ENCODE measurements at places on chromosomes 13 and 19.

DNA sequence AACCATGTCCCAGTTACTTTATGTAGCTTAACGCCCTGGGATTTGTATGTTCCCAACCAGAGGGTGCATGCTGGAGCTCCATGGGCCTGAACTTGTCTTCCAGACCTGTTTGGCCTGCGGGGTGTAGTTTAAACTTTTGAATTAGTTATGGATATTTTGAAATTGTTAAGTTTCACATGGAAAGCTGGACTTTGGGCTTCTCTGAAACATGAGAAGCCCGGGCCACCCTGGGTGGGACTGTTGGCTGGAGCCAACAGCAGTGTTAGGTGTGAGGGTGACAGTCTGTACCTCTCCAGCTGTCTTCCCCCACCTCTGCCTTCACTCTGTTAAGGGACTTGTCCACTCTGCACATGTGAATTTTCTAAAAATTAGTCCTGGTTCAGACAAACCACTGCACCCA is 1.6 kb downstream of the UBE2L5 start:
- no peak for DNase-seq

DNA sequence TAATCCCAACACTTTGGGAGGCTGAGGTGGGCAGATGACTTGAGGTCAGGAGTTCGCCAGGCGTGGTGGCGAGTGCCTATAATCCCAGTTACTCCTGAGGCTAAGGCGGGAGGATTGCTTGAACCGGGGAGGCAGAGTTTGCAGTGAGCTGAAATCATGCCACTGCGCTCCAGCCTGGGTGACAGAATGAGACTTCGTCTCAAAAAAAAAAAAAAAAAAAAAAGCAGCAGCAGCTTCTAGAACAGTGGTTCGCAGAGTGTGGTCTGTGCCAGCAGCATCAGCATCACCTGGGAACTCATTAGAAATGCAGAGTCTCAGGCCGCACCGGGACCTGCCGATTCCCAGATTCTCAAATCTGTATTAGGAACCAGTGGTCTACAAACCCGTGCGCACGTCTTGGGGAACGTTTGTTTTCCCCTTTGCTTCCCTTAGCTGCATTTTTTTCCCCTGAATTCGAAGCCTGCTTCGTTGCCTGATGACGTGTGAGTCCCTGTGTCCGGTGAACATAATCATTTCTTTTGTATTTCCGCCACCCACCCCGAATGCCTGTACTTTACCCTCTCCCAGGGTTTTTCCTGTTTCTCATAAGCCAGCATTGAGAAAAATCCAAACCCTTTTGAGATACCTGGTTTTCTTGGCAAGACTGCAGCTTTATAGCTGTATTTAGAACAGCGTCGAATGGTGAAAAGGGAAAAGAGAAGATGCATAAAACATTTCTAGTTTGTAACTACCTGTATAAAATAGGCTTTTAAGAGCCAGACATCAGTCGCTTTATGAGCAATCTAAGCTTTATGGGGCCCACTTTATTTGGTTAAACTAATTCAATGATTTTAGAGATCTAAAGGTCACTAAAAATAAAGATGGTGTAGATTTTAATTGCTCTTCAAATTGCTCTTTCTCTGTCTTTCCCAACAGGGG is 49.8 kb downstream of the BICRA start:
- no peak for DNase-seq

GRCh38 chr19:10907925-10908324 is 20.5 kb downstream of the YIPF2 start:
- no peak for DNase-seq

DNA sequence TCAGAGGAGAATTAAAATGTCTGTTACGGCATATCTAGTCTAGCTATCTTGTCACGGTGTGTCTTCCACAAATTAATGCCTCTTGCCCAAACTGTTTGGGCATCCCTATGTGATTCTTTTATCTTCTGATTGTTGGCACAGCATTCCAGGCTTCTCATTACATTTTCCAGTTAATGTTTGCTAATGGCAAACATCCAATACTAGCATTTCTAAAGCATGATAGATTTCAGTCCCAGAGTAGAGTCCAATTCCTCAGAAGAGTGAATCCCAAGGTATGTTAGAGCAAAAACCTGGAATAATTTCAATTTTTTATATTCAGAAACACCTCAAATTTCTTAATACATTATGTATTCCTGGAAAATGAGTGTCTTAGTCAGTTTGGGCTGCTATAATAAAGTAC is 684.5 kb upstream of the SLITRK1 start:
- DNase-seq = no peak

DNA sequence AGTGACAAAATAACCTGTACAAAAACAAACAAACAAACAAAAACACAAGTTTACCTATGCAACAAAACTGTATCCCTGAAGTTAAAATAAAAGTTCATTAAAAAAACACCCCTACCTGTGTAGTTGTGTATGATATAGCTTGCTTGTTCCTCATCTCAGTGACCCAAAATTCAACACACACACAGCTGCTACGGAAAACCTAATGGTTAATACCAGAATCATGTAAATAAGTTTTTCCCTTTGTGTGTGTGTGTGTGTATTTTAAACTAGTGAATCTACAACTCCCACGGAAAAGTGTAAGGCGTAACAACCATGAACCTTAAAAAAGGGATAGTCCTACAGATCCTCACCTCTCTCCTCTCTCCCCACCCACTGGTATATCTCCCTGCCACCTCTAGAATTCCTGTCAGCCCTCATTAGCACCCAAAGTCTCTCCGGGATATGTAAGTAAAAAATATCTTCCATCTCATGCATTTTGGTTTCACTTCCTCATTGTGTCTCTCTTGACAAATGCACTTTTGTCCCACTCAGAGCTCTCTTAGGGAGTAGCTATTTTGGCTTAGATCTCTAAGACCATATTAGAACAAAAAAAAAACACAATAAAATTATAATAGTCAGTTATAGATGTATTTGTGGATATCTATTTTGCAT is 2236.5 kb downstream of the PCDH9 start:
- DNase-seq = no peak

- DNase-seq = no peak
Observed at GRCh38 chr19:2385053-2385721, 25.1 kb downstream of the TMPRSS9 start.

DNA sequence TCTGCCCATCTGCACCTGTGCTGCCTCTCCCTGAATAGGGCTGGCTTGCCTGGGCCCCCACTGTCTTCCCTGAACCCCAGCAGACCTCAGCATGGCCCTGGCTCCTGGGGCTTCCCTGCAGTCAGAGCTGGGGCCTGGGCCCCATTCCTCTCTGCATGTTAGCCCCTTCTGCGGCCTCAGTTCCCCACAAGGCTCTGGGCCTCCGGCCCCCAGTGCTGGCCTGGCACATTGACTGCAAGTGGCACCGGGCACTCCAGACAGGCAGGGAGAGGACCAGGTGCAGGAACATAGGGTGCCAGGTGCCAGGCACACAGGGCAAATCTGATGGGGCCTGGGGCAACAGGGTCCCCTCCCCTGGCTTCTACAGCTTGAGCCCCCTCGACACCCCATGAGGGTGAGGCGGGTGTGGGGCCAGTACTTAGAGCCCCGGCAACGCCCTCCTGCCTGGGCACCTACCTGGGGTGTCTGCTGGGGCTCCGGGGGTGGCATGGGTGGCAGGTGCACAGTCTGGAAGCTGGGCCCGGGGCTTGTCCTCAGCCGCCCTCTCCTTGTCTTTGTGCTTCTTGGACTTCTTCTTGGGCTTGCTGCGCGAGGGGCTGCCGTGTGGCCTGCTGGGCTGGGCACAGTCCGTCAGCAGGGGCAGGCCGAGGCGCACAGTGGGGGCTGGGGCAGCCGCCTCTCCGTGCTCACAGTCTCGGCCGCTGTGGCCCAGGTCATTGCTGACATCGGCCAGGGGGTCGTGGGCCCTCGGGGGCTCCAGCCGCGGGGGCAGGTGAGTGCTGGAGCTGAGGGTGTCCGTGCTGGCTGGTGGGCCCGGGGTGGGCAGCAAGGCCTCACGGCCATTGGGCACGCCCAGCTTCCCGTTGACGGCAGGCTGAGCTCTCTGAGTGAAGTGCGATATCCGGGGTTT is 12.3 kb upstream of the ISYNA1 start:
- DNase-seq = no peak

- DNase-seq = no peak
Observed at GRCh38 chr13:98144027-98144741, 1.3 kb downstream of the FARP1 start.

GRCh38 chr19:42424345-42424707 is 2.9 kb downstream of the LIPE start:
- no peak for DNase-seq

DNA sequence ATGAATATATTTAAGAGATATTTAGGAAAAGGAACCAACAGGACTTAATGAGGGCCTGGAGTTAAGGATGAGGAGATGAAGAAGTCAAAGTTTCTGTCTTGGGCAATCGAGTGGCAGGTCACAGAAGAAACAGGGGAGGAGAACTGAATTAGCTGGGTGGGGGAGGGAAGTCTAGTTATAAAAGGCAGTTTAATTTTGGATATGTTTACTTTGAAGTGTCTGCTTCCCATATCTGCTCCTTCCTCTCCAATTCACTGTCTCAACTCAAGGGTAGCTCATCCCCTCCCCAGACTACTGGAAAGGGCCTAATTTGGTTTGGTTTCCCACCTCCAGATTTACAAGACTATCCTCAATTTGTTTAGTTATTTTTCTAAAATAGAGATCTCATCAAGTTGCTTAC is 195.9 kb downstream of the VWA8 start:
- no peak for DNase-seq

DNA sequence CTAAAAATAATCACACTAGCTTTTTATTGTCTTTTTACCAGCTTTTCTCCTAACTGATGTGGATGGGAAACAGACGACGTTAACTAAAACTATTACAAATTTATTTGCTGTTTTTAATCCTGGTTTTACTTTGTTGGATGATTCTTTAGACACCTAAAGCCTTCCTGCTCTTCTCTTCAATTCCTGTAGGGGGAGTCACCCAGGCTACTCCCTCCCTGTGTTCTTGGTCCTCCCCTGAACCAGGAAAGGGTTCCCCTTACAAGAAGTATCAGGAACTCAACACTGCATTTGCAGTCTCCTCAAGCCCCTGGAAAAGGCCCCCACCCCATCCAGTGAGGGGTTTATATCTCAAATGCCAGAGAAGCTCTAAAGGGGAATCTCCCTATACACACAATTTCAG is 206.1 kb downstream of the SUCLA2 start:
- no peak for DNase-seq

DNA sequence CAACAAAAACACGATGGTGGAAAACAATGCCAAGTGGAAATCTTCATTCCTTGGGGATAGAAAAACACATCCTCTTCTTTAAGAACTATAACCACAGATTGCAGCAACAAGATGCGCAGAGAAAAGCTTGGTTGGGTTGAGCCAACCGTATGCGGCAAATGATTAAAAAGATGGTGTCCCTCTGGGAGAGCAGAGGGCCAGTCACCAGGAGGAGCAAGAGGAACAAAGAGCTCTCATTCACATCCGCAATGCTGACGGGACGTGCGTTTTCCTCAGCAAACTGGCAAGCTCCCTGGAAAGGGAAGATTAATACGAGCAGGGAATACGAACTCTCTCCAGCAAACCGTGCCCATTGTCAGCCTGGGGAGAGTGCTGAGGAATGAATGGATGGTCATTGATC is 141.6 kb downstream of the KATNAL1 start:
- DNase-seq = no peak

- DNase-seq = no peak
Observed at GRCh38 chr13:31119966-31120700, 41.6 kb downstream of the HSPH1 start.

GRCh38 chr13:110779022-110779421 is 65.5 kb downstream of the ING1 start:
- no peak for DNase-seq

- no peak for DNase-seq
Observed at GRCh38 chr19:7881910-7882309, 6.4 kb upstream of the LRRC8E start.

- no peak for DNase-seq
Observed at GRCh38 chr19:13094771-13095392, 7.8 kb downstream of the LYL1 start.

DNA sequence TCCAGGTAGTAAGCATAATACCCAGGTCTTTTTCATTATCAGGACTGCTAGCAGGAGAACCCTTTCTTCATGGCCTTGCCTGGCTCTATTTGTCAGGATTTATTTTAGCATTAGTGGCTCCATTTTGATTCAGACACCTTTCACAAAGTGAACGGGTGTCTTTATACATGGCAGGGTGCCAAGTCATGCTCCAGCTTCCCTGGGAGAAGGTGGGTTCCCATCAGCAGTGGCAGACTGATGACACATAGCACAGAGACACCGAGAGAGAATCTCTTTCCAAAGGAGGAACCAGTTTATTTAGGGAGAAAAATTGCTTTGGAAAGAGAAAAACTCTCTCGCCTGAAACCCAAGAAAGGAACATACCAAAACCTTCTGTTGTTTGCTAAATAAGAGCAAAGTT is 135.3 kb upstream of the TMTC4 start:
- no peak for DNase-seq

- no peak for DNase-seq
Observed at GRCh38 chr13:66415444-66415843, 814.7 kb downstream of the PCDH9 start.

DNA sequence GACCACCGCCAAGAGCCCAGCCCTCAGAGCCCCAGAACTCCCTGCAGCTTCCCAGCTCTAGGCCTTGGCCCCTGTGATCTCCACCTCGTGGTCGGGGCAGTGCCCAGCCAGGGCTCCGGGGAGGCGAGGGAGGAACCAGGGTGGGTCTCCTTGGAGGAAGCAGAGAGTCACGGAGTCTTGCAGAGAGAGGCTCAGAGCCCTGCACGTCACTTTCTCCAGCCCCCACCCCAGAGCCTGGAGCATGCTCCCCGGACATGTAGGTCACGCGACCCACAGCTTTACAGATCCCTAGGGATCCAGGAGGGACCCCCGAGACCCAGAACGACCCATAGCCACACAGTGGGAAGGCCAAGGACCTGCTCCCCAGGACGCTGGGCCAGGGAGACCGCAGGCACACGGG is 11.9 kb downstream of the GADD45B start:
- no peak for DNase-seq

DNA sequence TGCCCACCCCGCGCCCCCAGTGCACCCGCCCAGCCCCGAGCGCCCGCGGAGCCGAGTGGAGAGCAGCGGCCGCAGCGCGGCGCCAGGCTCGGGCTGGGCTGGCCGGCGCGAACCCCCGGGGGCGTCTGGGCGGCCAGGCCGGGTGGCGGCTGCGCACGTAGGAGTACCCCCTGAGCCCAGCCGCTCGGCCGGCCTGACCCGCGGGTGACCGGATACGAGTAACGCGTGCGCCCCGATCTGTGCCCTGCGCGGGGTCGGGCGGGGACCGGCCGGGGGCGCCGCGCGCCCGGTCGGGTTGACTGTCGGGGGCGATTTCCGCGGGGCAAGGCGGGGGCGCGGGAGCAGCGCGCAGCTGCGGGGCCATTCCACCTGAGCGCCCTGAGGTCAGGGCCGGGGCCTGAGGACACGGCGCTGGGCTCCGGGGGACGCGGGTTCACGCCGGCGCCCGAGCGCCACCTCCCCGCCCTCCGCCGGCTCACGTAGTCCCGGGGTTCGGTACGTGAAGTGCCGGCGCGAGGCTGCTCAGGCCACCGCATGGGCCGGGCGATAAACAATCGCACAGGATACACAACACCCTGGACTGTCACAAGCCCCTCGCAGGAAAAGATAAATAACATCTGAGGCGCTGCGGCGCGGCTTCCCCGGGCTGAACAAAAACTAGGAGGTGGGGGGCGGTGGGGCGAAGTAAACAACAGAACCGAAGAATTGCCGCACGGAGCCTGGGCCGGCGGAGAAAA is 37.6 kb upstream of the FLT1 start:
- DNase-seq = no peak
